ENCODE measurements at places on chromosomes 2 and 18.
A peak's percentile ranks its signal among the peaks of the same experiment; 100 is the strongest.

- DNase-seq, result no peak
These were observed 48.6 kb downstream of the CYB5A start for GRCh38 chr18:74243127-74243526.

- DNase-seq, result no peak
These were observed 97.9 kb downstream of the PIEZO2 start for GRCh38 chr18:11051462-11051861.

GRCh38 chr2:164039270-164039669 is 303.5 kb upstream of the FIGN start:
- DNase-seq, result no peak

DNA sequence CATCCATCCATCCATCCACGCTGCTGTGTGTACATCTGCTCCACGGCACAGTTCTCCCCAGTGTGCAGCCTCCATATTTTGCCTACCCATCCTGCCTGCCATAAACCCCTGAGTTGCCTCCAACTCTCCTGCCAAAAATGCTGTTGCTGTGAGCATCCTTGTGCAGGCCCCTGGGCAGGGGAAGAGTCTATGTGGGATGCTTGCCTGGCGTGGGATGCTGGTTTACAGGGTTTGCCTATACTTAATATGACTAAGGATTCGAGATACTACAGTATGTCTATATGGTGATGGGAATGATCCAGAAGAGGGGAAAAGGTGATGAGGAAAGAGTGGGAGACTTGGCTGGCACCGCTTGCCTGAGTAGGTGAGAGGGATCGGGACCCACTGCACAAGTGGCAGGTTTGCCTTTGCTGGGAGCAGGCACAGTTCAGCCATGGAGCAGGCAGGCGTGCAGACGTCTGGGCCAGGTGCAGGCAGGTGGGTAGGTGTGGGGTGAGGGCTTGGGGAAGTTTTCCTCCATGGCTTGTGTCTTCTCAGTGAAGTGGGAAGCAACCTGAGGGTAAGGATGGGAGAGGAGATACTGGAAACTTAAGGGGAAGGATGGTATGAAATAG is 30.2 kb upstream of the FAHD2A start:
- DNase-seq, result no peak

DNA sequence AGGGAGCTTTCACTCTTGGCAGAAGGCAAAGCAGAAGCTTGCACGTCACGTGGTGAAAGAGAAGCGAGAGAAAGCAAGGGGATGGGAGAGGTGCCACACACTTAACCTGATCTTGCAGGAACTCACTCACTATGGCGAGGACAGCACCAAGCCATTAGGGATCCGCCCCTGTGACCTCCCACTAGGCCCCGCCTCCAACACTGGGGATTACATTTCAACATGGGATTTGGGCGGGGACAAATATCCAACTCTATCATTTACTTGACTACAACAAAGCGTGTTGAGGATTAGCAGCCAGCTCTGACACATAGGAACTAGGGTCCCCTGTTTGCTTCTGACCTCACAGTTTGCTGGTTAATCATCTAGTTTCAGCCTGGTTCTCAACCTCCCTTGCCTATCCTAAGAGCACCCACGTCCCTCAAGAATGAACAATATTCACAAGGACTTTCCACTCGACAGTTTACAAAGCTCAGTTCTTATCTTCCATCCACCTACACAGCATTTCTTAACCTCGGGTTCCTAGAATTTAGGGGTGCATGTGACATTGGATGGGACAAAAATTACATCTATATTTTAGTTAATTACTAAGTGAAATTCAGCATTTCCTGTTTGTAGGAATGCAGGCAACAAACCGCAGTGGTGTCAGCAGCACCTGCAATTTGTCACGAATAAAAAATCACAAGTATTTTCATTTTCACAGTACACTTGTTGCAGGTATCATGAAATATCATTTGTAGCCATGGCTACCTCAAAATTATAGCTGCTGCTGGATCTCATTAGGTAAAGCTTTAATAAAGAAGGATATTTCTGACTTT is 36.0 kb downstream of the LBH start:
- no peak for DNase-seq

- no peak for DNase-seq
These were observed 183.9 kb downstream of the EIPR1 start for GRCh38 chr2:3193443-3194330.

- DNase-seq, result no peak
These were observed 10.7 kb downstream of the SLC25A12 start for GRCh38 chr2:171883275-171883893.

DNA sequence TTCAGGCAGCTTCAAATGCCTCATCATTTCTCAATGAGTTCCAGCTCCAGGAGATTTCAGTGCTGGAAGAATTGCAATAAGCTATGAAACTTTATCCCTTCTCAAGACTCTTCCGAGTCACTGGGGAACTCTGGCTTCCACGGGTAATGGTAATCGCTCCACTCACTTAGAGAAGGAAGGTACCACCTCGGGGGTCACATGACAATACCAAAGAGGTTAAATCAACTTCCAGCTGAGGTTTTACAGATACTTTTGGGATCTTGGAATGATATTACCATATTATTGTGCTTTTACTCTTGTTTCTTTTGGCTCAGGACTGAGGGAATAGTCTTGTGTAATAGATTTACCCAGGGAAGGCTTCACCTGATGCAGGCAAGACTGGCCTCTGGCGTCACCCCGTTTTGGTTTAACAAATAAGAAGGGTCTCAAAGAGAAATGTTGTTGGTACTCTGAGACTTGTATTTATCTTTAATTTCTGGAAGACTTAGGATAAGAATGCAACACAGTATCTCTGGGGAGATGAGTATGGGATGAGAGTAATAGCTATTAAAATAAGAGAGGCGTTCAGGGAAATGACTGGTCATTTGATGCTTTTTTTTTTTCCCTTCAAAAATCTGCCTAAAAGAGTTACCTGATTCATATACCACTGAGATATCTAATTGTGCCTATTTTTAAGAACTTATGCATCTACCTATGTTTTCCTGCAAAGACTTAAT is 316.9 kb upstream of the ZEB2 start:
- DNase-seq, result peak; percentile 78

DNA sequence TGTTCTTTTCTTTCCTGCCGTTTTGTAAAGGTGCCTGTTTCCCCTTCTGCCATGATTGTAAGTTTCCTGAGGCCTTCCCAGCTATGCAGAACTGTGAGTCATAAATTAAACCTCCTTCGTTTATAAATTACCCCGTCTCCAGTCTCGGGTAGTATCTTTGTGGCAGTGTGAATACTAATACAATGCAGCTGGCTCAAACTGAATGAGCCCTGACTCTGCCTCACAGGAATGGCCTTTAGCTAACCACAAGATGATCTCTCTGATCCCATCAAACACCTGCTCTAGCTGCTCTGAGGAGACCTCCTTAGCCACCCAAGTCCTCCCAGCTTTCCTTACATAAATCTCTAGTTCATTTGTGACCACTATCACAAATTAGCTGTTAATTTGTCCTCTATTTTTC is 41.5 kb upstream of the CAB39 start:
- peak; percentile 80 for DNase-seq

DNA sequence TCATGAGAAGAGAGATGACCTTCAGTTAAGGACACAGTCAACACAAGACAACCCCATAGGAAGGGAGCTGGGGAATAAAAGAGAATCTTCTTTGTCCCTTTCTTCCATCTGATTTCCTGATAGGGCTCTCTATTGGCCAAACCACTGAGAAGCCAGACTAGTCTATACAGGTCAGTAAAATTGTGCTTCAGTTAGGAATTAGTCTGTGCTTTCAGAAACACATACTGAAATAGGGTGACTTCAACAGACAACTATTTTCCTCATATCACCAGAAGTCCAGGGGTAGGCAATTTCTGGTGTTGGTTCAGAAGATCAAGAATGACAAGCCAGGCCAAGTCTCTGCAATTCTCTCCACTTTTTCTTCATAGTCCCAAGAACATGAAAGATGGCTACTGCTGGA is 151.7 kb upstream of the SP5 start:
- no peak for DNase-seq
